ENCODE measurements at places on chromosomes 4 and X. TPM values are rescaled to one million over a fixed set of nuclear protein-coding genes. Genes with fewer than 3 reads are reported as not detected.

GRCh38 chr4:148164557-148164956 lies 277.7 kb downstream of the NR3C2 start:
- no peaks in the 10 kb centered on the region for H3K4me1 ChIP-seq
- H3K4me3 ChIP-seq: no peak overlapping the region
- DNase-seq: no peak
- no peaks in the 10 kb centered on the region for H3K36me3 ChIP-seq
- no peaks in the 10 kb centered on the region for H3K27me3 ChIP-seq

DNA sequence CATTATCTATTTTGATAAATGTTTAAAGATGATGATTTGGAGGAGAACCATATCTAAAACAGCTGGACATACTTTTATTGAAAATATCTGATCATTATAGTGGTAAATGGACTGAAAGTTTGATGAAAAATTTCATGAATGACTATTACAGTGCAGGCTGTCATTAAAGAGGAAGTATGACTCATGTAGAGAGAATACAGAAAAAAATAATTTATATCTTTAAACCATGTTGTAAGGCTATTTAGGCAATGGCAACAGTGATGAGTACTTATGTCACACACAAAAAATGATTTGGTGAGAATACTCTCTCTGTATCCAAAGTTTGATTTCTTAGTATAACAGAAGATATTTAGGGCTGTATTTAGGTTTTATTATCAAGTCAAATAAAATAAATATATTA lies 3.9 kb upstream of the GLRB start:
- no peaks in the 10 kb centered on the region for H3K27me3 ChIP-seq
- no peak overlapping the region for H3K27ac ChIP-seq
- H3K4me3 ChIP-seq: no peak overlapping the region
- H3K4me1 ChIP-seq: peaks cover 4% of the 10 kb centered on the region

The GRIA2 gene
- total RNA-seq: 11.5 TPM

DNA sequence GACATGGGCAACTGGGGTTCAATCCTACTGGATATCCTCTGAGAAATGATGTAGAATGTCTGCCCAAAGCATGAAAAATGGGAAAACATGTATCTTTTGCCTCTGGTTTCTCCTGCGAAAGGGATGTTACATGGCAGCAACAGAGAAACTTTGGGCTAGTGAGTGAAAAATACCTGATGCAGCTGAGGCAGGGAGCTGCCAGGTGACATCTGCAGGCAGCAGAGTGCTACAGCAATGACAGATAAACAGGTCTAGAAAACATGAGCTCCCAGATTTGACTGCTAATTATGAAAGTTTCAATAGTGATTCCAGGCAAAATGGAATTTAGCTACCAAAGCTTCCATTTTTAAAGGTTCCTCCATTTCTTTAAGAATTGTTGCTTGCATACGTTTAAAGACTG lies 4.8 kb upstream of the CXCL1 start:
- peaks cover 5% of the 10 kb centered on the region for H3K27me3 ChIP-seq
- no peaks in the 10 kb centered on the region for H3K4me1 ChIP-seq

GRCh38 chr4:5942947-5943346 lies 50.1 kb upstream of the CRMP1 start:
- DNase-seq: no peak
- H3K27ac ChIP-seq: no peak overlapping the region
- no peaks in the 10 kb centered on the region for H3K27me3 ChIP-seq
- H3K36me3 ChIP-seq: no peaks in the 10 kb centered on the region
- H3K4me3 ChIP-seq: no peak overlapping the region

- H3K27ac ChIP-seq: no peak overlapping the region
- H3K4me3 ChIP-seq: no peak overlapping the region
- no peaks in the 10 kb centered on the region for H3K36me3 ChIP-seq
- no peaks in the 10 kb centered on the region for H3K27me3 ChIP-seq
- no peaks in the 10 kb centered on the region for H3K4me1 ChIP-seq
These were observed 9.0 kb upstream of the CD99L2 start for GRCh38 chrX:150907474-150907873.

DNA sequence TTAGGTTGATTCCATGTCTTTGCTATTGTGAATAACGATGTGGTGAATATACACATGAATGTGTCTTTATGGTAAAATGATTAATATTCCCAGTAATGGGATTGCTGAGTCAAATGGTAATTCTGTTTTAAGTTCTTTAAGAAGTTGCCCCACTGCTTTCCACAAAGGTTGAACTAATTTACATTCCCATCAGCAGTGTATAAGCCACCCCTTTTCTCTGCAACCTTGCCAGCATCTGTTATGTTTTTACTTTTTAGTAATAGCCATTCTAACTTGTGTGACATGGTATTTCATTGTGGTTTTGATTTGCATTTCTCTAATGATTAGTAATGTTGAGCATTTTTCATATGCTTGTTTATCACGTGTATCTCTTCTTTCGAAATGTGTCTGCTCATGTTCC lies 503.3 kb downstream of the PCDH18 start:
- no peak for DNase-seq
- no peaks in the 10 kb centered on the region for H3K27me3 ChIP-seq
- no peaks in the 10 kb centered on the region for H3K36me3 ChIP-seq
- H3K4me1 ChIP-seq: no peaks in the 10 kb centered on the region
- no peak overlapping the region for H3K27ac ChIP-seq
- no peak overlapping the region for H3K4me3 ChIP-seq

The ALPK1 gene
- total RNA-seq: 37.1 TPM

The BEX3 gene
- total RNA-seq: 121 TPM

The XPNPEP2 gene
- 10.0 TPM for total RNA-seq

The TRPC5OS gene
- not detected for total RNA-seq

DNA sequence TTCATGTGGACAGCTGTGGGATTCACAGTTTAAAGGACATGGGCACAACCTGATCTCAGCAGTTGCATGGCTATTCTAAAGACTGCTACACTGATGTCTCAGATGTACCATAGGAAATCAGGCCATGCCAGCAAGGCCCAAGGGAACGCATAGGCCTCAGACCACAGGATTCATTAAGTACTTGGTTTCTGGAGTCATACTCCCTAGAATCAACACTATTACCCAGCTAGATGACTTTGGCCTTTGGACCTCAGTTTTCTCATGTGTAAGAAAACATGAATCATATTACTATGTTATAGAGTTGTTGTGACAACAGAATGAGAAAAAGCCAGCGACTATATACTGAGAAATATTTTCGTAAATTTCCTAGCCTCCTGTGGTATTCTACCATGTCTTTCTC lies 67.9 kb downstream of the NHS start:
- no peaks in the 10 kb centered on the region for H3K27me3 ChIP-seq
- no peaks in the 10 kb centered on the region for H3K36me3 ChIP-seq
- no peak overlapping the region for H3K27ac ChIP-seq
- no peak for DNase-seq
- H3K4me1 ChIP-seq: no peaks in the 10 kb centered on the region
- no peak overlapping the region for H3K4me3 ChIP-seq

DNA sequence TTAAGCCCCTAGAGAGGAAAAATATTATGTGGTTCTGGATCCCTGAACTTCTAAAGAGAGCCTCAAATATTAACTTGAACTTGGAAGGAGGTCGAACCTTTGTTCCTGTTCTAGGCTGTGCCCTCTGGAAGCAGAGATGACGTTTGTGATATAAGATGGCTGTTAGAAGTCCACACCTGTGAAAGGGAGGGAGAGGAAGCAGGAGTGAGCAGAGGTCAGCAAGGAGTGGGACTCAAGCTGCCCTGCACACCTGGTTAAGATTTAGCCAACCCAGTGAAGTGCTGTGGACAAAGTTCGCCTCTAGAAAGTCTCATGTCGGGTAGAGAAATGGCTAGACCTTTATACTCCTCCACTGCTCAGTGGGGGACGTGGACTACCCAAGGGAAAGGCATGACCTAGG lies 566.2 kb downstream of the MID1IP1 start:
- no peak overlapping the region for H3K27ac ChIP-seq
- DNase-seq: no peak
- no peaks in the 10 kb centered on the region for H3K4me1 ChIP-seq

The FAM47A gene
- not detected for total RNA-seq

The SOWAHD gene
- total RNA-seq: 1.1 TPM

The OPRPN gene
- total RNA-seq: not detected

The NEXMIF gene
- 0.87 TPM for total RNA-seq

DNA sequence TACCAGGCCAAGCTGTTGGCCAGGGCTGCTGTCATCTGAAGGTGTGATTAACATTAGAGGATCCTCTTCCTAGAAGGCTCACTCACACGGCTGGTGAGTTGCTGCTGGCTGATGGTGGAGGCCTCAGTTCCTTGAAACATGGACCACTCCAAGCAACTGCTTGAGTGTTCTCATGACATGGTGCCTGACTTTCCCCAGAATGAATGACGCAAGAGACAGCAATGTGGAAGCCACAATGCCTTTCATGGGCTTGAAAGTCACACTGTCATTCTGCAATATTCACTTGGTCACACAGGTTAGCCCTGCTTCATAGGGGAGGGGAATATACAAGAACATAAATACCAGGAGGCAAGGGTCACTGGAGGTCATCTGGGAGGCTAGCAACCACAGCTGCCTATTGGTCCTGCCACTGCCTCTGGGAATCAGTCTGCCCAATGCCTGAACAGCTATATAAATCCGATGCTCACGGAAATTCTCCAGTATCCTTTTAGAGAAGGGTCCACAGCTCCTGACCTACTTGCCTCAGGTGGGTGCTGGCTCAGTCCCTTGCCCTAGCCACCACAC lies 97.1 kb upstream of the MAML3 start:
- DNase-seq: no peak
- peaks cover 32% of the 10 kb centered on the region for H3K4me1 ChIP-seq
- H3K27me3 ChIP-seq: no peaks in the 10 kb centered on the region
- no peak overlapping the region for H3K4me3 ChIP-seq
- no peaks in the 10 kb centered on the region for H3K36me3 ChIP-seq
- peak overlapping the region; percentile 93 for H3K27ac ChIP-seq

The TLR3 gene
- 3.9 TPM for total RNA-seq

The RHOXF2B gene
- not detected for total RNA-seq

DNA sequence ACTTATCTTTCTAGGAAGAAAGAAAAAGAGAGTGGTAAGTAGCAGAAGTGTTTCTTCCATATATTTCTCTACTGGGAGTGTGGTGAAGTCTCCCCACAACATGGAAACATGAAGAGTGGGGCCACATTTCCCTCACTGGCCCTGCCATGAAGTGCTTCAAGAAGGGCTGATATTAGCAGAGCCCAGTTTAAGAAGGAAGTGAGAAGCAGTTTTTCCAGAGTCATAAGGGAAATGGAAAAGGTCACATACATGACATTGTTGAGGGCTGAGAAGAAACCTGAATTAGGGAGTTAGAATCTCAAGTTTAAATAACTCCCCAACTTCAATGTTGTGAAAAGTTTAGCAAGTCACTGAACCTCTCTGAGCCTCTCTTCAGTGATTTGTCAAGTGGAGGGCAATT lies 171.9 kb upstream of the RBPJ start:
- H3K4me1 ChIP-seq: no peaks in the 10 kb centered on the region
- no peaks in the 10 kb centered on the region for H3K36me3 ChIP-seq
- no peak for DNase-seq
- H3K27ac ChIP-seq: no peak overlapping the region
- no peak overlapping the region for H3K4me3 ChIP-seq
